ENCODE measurements at places on chromosomes 2 and 18.
A peak's percentile ranks its signal among the peaks of the same experiment; 100 is the strongest.

- no peak for DNase-seq
Measured at GRCh38 chr2:27170581-27171337, 22.0 kb downstream of the TCF23 start.

DNA sequence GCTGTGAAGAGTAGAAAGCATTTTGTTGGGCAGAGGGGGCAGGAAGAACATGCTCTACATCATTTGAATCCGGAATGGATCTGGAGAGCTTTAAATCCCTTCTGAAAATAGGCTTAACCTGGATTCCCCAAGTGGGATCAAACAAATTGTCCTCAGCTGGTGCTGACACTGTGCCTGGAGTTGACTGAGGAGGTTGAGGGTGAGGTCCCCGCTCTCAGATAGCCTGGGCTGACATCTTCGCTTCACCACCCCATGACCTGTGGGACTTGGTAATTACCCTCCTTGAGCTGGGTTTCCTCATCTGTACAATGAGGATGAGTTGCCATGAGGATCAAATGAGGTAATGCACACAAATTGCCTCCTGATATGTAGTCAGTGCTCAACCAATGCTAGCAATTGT lies 117.8 kb upstream of the SMAD2 start:
- DNase-seq = no peak

- no peak for DNase-seq
Measured at GRCh38 chr18:21330122-21330701, 88.2 kb downstream of the GREB1L start.

DNA sequence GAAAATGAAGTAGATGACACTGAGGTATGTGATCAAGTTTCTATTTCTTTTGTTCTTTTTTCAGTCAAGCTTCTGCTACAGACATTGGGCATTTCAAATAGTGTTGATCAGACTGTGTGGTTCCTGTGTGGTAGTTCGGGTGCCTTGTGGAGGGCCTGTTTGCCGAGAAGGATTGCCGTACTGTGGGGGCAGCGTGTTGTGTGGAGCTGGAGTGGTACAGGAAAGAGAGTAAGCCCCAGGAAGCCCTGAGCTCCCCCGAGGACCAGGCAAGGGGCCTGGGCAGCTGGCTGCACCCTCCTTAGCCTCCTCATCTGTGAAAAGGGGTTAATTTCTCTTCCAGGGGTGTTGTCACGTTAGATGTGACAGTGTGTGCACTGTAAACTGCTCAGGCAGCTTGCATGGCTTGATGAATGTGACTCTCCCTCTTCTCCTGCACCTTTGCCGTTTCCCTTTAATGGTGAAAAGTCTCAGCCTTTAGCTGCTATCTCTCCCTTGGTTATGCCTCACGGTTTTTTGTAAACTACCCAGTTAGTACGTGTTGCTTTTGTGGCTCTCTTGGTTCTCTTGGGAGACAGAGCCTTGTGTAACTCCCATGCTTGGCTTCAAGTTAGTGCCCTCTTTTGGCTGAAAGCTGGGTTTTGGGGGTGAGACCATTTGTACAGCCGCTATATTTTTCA lies 19.5 kb downstream of the C2orf74 start:
- DNase-seq = no peak

GRCh38 chr2:12363138-12363537 lies 353.6 kb upstream of the TRIB2 start:
- DNase-seq = no peak

DNA sequence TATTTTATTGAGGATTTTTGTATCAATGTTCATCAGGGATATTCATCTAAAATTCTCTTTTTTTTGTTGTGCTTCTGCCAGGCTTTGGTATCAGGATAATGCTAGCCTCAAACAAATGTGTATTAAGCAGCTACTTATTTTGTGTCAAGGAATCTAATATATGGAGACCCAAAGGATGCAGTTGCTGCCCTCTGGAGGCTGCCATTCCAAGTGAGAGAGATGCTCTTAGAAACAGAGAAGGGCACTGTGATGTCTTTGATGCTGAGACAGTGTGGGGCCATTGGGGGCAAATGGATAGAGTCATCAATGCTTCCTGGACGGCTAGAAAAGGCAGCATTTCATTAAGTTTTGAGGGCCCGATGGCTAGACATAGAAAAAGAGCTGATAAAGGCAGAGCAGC lies 292.6 kb downstream of the SETBP1 start:
- no peak for DNase-seq

DNA sequence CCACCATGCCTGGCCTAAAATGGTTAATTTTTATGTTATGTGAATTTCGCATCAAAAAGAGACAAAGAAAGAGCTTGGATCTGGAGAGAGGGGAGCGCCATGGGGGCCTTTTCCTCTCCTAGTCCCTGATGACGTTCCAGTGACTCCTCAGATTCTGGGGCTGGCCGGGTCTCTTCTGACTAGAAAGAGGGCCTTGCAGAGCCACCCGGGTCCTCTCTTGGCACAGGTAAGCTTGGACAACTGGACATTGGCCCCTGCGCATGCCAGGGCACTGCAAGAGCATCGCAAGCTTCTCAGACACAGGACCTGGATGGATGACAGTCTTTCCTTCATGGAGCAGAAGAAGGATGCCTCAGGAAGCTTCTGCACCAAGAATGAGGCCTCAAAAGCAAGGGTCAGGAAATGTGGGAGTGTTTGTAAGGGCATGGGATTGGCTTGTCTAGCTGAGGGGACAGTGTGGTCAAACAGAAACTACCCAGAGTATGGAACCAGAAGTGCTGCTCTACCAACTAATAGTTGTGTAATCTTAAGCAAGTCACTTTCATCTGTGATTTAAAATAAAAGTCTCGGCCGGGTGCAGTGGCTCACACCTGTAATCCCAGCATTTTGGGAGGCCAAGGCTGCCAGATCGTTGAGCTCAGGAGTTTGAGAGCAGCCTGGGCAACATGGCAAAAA lies 35.2 kb downstream of the FOSL2 start:
- DNase-seq = no peak

DNA sequence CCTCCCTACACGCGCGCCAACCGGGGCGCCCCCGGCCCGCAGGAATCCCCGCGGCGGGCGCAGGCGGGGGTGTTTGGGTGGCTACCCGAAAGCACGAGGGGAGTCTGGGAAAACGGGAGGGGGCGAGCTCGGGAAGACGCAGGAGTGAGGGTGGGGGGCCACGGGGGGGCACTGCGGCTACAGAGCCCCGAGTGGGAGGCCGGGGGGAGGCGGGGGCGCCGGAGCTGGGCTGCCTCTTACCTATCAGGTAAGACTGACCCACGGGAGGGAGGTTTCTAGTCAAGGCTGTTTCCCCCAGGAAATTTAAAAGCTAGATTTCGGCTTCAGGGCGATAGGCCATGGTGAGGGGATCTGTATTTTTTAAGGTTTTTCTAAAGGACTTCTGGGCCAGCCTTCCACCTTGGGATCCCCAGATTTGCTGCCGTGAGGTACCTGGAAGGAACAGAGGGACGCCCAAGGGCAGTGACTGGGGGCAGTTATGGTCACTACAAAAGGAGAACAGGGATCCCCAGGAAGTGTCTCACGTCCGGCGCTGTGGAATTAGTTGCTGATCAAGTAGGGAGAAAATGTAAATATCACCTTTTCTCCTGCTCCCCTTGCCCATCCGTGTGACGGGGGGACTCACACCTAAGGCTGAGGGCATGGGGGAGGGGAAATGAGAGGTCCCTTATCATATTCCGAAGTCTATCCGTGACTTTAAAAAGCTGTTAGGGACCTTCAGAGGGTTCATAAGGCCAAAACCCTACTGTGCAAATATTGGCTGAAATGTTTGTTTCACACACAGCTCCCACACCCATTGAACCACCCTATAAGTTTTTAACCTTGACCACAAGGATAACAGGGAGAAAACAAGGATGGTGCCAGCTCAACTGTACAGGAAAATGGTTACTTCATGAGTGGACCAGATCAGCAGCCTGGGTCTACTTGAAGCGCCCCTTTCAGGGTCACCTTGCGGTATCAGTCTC lies 638 bp upstream of the IRS1 start:
- DNase-seq = peak; percentile 43

GRCh38 chr2:205451901-205452512 lies 230.3 kb upstream of the NRP2 start:
- DNase-seq = no peak

GRCh38 chr2:228771774-228772173 lies 499.3 kb downstream of the PID1 start:
- DNase-seq = no peak

DNA sequence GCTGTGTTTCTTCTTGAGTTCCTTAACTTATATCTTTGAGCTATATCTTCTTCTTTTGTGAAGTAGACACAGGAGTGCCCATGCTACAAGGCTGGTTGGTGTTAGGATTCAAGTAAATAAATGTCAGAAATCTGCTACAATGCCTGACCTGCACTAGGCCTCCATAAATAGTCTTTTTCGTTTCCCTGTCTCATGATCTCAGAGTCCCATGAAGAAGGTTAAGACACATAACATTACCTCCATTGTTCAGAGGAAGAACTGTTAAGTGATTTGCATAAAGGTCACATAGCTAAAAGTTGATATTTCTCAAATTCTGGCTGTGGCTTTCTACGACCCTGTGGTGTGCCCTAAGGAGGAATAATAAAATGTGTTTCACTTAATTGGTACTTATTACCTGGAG lies 228.4 kb downstream of the KCNS3 start:
- DNase-seq = no peak

DNA sequence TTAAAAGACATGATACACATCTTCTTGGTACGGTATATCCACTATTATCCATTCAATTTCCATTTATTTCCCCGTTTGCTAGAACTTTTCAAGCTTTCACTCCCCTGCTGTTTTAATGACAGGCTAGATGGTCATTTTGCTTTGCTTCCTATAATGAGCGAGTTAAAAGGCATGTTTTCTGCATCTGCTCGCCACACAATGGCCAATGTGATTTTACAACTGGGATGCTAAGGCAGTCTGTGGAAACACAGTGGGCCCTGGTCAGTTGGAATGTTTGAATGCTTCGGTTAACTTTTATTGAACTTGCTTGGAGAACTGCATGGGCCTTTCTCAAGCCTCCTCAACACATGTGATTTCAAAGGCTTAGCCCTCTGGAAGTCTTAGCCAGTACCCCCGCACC lies 48.4 kb upstream of the TNP1 start:
- DNase-seq = peak; percentile 98
